ENCODE measurements at places on chromosomes 11 and 22.

GRCh38 chr22:17314487-17314886 lies 54.8 kb upstream of the CECR2 start:
- DNase-seq: no peak

DNA sequence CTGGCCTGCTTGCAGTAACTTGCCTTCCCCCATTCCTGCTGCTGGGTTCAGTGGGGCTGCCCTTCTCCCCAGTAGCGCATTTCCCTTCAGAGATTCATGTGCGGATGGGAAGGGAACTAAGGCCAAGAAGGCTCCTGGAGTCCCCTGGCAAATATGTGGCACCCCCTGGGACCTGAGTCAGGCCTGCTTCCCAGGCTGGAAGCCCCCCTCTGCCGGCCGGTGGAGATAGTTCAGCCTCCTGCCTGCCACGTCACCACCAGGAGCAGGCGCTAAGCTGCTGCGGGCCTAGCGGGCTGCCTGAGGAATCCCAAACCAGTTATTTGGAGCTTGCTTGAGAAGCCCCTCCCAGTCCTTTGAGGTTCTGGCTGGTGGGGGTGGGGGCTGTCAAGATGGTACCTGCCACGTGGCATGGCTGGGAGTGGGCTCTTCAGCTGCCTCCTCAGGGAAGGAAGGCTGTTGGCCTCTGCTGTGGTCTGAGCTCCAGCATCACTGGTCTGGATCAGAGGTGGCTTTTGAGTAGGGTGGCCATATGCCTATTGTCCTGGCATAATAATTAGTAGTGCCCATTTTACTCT lies 2.0 kb downstream of the SERPINH1 start:
- no peak for DNase-seq

- no peak for DNase-seq
Observed at GRCh38 chr11:69467646-69468045, 13.8 kb upstream of the LINC01488 start.

- no peak for DNase-seq
Observed at GRCh38 chr22:29817724-29818123, 20.4 kb downstream of the ASCC2 start.

GRCh38 chr11:61111786-61112517 lies 9.7 kb downstream of the CD5 start:
- DNase-seq: no peak

- no peak for DNase-seq
Observed at GRCh38 chr11:35262056-35262455, 123.1 kb downstream of the CD44 start.

DNA sequence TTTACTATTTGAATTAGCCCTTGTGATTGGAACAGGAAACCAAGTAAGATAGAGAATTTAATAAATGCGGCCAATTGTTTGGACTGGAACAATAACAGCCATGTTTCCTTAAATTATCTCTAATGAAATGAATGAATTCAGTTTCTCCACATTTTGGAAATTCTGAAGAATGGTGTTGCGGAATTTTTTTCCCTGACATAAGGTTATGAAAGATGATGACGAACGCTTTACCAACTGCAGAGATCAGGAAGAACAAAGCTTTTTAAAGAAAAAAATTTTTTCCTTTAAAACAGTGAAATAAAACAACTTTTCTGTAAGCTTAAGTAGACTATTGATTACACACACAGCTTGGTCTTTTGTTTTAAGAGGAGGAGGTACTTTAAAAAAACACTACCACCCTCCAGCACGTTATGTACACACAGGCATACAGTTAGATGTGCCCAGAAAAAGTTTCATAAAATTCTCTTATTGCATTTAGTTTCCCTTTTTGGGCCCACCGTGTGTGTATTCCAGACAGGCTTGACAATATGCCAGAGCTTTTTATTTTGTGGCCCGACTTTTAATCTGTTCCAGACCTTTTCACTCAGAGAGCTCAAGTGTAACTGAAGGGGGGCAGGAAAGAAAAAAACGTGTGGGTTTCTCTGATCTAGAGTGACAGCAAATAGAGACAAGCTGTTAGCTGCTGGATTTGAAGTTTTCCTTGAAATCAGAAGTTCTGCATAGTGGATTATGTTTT lies 77.3 kb downstream of the YAP1 start:
- DNase-seq: no peak

GRCh38 chr11:59778122-59778521 lies 22.9 kb downstream of the STX3 start:
- no peak for DNase-seq

GRCh38 chr11:45754741-45755140 lies 50.2 kb upstream of the SLC35C1 start:
- DNase-seq: no peak

GRCh38 chr11:130386056-130386455 lies 42.4 kb downstream of the ADAMTS8 start:
- DNase-seq: no peak

GRCh38 chr11:30317030-30317429 lies 5.9 kb upstream of the ARL14EP start:
- no peak for DNase-seq

DNA sequence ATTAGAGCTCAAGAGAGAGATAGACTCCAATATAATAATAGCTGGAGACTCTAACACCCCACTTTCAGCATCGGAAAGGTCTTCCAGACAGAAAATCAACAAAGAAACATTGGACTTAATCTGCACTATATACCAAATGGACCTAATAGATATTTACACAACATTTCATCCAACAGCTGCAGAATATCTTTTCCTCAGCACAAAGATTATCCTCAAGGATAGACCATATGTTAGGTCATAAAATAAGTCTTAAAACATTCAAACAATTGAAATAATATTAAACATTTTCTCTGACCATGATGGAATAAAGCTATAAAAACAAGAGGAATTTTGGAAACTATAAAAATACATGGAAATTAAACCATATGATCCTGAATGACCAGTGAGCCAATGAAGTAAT lies 45.1 kb upstream of the FAM181B start:
- no peak for DNase-seq

GRCh38 chr11:36390963-36391471 lies 94.9 kb downstream of the PRR5L start:
- DNase-seq: no peak

DNA sequence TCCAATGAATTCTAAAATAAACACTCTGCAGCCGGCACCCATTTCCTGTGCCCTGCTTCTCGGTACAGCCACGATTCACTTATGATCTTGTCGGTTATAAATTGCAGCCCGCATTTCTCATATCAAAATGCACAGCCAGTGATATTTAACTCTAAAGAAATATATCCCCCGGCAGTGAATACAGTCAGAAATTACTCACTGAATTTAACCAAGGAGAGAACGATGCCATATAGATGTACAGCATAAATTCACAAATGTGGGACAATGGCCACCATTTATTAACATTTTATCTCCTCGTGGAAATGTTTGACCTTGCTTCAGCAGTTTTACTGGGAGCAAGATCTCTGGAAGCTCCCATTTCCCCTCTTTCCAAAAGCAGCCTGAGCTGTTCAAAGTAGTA lies 1517.8 kb downstream of the BRD1 start:
- no peak for DNase-seq

GRCh38 chr11:58654908-58655296 lies 32.4 kb downstream of the CNTF start:
- DNase-seq: no peak

DNA sequence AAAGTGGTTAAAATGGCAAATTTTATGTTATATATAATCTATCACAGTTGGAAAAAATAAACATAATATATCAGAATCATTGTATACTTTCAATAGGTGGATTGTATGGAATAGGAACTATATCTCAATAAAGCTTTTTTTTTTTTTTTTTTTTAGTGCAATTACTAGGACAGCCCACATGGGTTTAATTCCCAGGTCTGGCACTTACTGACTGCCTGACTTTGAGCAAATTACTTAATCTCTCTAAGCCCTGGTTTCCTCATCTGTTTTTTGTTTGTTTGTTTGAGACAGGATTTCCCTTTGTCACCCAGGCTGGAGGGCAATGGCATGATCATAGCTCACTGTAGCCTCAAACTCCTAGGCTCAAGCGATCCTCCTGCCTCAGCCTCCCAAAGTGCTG lies 26.1 kb upstream of the BAIAP2L2 start:
- no peak for DNase-seq

- no peak for DNase-seq
Observed at GRCh38 chr11:73622926-73623593, 23.3 kb upstream of the PLEKHB1 start.

DNA sequence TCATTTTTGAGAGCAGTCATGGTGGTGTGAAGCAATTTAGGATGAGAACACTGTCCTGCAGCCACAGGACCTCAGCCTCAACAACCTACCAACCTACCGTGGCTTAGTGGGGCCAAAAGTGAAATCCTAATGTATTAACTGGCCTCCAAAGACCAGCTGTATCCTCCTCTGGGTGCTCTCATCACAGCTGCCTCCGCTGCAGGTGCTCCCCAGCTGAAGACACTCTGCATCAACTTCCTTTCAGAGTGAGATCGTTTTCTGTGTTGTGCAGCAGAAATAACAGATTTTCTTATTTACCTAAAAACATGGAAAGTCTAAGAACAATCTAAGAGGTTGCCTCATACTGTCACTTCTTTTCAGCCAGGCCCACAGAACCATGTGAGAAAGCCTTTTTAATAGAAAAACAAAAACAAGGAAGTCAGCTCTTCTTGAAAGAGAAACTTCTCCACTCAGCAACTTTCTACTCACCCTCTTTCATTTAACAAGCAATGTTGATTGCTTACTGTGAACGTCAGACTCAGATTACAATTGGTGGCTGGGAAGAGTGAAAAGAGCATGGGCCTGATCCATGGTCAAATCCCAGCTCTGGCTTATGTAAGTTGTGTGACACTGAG lies 136.1 kb downstream of the TENM4 start:
- DNase-seq: no peak

DNA sequence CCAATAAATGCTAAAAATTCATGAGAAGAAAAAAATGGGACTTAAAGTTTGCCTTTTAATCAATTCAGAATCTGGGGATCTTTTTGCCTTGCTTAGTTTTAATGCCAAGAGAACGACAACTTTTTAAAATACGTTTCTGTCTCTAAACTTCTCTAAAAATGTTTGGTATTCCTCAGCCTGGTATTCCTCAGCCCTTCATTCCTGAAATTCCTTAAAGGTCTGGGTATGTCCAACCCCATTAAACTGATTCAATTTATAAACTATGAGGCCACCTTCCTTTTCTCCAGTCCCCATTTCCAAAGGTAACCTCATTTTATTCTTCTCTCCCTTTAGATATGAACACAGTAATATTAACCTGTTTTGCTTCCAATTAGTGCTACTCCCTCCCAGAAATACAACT lies 16.6 kb downstream of the POLA2 start:
- no peak for DNase-seq

GRCh38 chr11:126518071-126518971 lies 162.8 kb downstream of the ST3GAL4 start:
- DNase-seq: no peak

- no peak for DNase-seq
Observed at GRCh38 chr11:17702876-17703275, 16.5 kb upstream of the MYOD1 start.

GRCh38 chr22:27412866-27413445 lies 388.6 kb downstream of the MN1 start:
- no peak for DNase-seq

- DNase-seq: no peak
Observed at GRCh38 chr22:46584081-46584921, 35.9 kb upstream of the GRAMD4 start.

DNA sequence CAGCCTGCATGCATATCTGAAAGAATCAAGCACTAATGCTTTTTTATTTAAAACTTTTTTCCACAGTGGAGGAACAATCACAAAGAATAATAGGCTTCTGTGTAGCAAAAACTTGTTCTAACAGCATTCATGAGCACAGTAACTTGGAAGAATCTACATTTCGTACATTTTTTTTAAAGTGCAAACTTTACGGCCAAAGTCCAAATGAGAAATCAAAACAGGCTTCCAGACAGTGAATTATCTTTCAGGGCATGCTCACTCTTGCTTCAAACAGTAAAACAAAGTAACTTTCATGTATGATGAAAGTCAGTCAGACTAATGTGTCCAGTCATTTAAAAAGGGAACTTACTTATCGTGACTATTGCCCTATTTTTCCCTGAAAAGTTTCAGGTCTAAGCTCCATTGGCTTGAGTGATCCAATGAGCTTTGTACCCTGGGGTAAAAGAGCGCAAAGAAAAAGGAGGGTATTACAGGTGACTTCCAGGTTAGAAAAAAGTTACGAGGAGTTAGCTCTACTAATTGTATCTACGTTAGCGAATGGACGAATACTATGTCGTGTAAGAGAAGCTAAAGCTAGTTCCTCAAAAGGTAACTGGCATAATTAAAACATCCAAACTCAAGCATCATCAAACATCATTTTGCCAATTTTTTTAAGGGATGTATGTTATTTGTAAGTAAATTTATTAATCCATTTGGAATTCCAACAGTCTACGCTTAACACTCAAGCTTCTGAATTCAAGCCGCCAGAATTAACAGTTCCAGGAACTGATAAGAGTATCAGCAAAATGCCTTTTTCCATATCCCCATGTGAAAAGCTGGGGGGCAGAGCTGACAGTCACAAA lies 1.7 kb downstream of the PICALM start:
- DNase-seq: no peak

DNA sequence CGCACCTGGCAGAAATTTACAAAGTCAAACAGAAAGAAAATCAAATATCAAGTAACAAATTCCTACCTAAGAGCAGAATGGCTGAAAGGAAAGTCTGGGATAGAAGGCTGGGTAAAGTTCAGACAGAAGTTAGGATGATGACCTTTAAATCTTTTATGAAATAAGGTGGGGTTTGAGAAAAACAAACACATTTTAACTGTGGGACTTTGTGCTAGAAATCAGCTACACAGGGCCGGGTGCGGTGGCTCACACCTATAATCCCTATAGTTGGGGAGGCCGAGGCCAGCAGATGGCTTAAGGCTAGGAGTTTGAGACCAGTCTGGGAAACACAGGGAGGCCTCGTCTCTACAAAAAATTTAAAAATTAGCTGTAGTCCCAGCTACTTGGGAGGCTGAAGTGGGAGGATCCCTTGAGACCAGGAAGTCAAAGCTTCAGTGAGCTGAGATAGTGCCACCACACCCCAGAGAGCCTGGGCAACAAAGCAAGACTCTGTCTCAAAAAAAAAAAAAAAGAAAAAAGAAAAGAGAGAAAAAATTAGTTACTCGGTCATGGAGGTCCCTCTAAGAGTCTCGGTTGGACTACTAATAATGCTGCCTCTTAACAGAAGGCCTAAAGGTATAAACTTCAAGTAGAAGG lies 119.7 kb upstream of the BID start:
- no peak for DNase-seq

DNA sequence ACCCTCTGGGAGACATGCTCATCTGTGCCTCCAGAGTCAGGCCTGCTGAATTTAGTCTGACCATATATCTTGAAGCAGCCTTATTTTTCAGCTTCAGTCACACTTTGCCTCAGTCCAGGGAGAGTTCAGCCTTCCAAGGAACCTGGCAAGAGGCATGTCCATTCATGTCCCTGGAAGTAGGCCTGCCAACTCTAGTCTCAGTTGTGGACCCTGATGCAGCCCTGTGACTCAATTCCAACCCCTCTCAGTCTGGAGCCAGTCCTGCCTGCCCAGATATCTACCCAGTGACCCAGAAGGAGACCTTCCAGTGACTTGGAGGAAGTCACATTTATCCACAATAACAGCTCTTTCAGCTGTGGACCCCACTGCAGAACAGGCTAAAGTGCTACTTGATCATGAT lies 566.6 kb downstream of the TMEM135 start:
- no peak for DNase-seq

Measured in stimulated activated naive CD4-positive, alpha-beta T cell treated with Interleukin-2 at 50 U/mL for 16 hours (primary cell).